Transverse colon (tissue), 4 donors: ENCODE measurements at places on chromosomes 12 and 14. TPM values are rescaled to one million over a fixed set of nuclear protein-coding genes. Genes with fewer than 3 reads are reported as not detected.
A peak's percentile ranks its signal among the peaks of the same experiment; 100 is the strongest.

GRCh38 chr14:75993567-75994041 is 8.0 kb downstream of the IFT43 start:
- H3K4me3 ChIP-seq = no peak overlapping the region
- H3K27ac ChIP-seq = peak overlapping the region; percentile 55
- H3K4me1 ChIP-seq = no peaks in the 10 kb centered on the region
- no peaks in the 10 kb centered on the region for H3K36me3 ChIP-seq
- H3K27me3 ChIP-seq = no peaks in the 10 kb centered on the region
- no peak for DNase-seq

GRCh38 chr12:109727746-109728726 is 14.4 kb downstream of the FAM222A start:
- H3K4me1 ChIP-seq = peaks cover 20% of the 10 kb centered on the region
- no peaks in the 10 kb centered on the region for H3K27me3 ChIP-seq
- H3K27ac ChIP-seq = no peak overlapping the region
- no peaks in the 10 kb centered on the region for H3K36me3 ChIP-seq
- no peak overlapping the region for H3K4me3 ChIP-seq

DNA sequence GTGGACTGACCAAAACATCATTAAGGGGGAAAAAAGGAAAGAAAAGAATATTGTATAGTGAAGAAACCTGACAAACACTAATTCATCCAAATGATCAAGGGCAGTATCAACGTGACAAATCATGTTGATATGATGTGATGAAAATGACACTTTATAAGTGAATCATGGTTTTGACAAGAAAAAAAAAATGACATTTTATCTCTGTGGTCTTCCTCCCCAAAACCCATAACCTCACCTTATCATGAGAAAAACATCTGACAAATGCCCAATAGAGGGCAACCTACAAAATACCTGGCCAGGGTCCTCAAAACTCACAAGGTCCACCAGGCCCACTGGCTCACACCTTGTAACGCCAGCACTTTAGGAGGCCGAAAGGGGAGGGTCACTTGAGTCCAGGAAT is 13.8 kb downstream of the TMED10 start:
- peaks cover 25% of the 10 kb centered on the region for H3K4me1 ChIP-seq
- no peaks in the 10 kb centered on the region for H3K36me3 ChIP-seq
- DNase-seq = no peak
- H3K27ac ChIP-seq = no peak overlapping the region
- H3K4me3 ChIP-seq = no peak overlapping the region
- no peaks in the 10 kb centered on the region for H3K27me3 ChIP-seq

DNA sequence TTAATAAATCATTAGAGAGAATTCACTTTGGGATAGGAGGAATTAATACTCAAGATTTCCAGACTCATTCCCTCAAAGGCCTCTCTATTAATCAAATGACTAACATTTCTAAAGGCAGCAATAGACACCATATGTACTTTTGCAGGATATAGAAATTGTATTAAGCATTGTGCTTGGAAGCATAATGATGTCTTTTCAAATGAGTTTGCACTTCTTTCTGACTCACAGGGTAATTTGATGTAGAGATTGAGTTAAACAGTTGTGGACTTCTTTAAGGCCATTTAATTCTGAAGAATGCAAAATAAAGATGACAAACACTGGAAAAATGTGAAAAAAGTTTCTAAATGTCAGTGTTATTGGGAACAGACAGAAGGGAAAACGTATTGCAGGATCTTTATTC is 63.4 kb upstream of the CSRP2 start:
- no peak overlapping the region for H3K4me3 ChIP-seq
- no peak overlapping the region for H3K27ac ChIP-seq
- no peaks in the 10 kb centered on the region for H3K36me3 ChIP-seq
- H3K27me3 ChIP-seq = no peaks in the 10 kb centered on the region

GRCh38 chr12:111157486-111157885 is 211.4 kb downstream of the PHETA1 start:
- peaks cover 5% of the 10 kb centered on the region for H3K27me3 ChIP-seq
- H3K36me3 ChIP-seq = no peaks in the 10 kb centered on the region
- H3K4me1 ChIP-seq = no peaks in the 10 kb centered on the region
- H3K4me3 ChIP-seq = no peak overlapping the region
- H3K27ac ChIP-seq = no peak overlapping the region

DNA sequence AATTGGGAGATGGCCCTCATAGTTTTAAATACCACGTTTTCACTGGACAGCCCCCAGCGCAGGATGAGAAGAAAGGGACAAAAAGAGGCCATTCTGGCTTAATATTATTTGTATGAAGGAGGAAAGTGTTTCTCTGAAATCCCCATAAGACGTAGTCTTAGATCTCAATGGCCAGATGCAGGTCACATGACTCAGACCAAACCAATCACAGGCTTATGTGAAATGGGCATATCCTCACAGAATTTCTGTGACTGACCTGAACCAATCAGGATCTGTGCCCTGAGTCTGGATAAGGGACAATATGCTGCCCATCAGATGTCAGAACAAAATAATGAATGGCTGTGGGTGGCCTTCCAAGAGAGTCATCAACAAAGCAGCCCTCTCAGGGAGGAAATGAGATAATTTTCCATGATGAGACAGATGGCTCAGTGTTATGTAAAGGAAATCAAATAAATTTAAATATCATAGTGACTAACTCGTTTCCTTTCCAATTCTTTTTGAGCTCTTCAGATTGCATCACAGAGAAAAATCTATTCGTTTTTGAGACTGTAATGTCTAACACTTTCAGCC is 1009.5 kb upstream of the TMEM132C start:
- H3K27me3 ChIP-seq = no peaks in the 10 kb centered on the region
- H3K4me1 ChIP-seq = no peaks in the 10 kb centered on the region
- no peak overlapping the region for H3K27ac ChIP-seq
- no peak overlapping the region for H3K4me3 ChIP-seq

DNA sequence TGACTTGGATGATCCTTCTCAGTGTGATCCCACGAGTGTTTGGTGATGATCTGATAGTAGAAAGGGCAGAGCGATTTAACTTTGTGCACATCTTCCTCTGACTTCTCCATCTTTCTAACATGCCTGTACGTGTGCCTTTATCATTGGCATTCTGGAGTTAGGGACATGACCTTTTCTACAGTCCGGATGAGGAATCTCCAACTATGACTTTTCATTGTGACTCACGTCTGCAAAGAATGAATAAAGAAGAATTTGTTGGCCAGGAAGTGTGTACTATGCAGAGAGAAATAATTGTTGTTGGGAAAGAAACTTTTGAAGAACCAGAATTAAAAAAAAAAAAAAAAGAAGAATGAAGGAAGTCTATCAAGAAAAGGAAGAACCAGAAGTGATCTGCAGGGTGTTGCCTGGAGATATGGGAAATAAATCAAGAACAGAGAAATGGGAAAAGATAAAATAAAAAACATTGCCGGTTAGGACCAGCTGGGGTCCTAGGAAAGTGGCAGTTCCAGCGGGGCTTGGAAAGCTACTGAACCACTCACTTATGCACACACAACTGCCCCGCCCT is 25.3 kb downstream of the PPFIBP1 start:
- peak overlapping the region; percentile 40 for H3K27ac ChIP-seq
- DNase-seq = no peak
- no peaks in the 10 kb centered on the region for H3K27me3 ChIP-seq
- H3K4me1 ChIP-seq = peaks cover 14% of the 10 kb centered on the region
- H3K4me3 ChIP-seq = no peak overlapping the region
- no peaks in the 10 kb centered on the region for H3K36me3 ChIP-seq

DNA sequence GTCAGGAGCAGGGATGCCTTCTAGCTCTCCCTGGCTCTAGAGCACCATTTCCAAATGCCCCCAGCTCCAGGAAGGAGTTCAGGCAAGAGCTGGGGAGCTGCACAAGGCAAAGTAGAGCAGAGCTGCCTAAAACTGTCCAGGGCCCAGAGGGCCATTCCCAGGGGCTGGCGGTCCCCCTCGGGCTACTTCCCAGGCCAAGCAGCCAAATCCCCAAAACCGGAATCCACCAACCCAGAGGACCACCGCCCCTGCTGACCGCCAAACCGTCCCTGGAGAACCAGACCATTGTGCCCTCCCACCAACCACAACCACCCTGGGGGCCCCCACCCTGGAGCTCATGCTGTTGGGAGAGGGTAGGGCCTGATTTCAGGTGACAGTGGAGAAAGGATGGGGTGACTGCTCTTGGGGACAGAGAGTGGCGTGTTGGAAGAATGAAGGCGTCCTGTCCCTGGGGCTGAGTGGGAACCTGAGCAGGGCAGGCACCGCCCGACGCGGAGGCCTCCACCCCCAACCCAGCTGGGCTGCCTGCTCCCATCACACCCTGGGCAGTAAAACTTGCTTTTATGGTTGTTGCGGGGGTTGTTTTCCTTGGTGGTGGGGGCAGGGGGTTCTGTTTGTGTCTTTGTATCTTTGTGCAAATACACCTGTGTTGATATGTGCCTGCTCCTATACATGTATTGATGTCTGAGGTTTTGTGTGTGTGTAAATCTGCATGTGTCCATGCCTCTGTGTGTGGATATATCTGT is 24.0 kb upstream of the KRT78 start:
- no peaks in the 10 kb centered on the region for H3K36me3 ChIP-seq
- peak overlapping the region; percentile 94 for H3K27ac ChIP-seq
- peaks cover 58% of the 10 kb centered on the region for H3K4me1 ChIP-seq
- H3K4me3 ChIP-seq = no peak overlapping the region
- no peaks in the 10 kb centered on the region for H3K27me3 ChIP-seq

- no peak overlapping the region for H3K27ac ChIP-seq
- H3K36me3 ChIP-seq = no peaks in the 10 kb centered on the region
- DNase-seq = no peak
- H3K4me1 ChIP-seq = peaks cover 14% of the 10 kb centered on the region
- no peaks in the 10 kb centered on the region for H3K27me3 ChIP-seq
- no peak overlapping the region for H3K4me3 ChIP-seq
These were observed 3.3 kb upstream of the FRS2 start for GRCh38 chr12:69466867-69467266.

DNA sequence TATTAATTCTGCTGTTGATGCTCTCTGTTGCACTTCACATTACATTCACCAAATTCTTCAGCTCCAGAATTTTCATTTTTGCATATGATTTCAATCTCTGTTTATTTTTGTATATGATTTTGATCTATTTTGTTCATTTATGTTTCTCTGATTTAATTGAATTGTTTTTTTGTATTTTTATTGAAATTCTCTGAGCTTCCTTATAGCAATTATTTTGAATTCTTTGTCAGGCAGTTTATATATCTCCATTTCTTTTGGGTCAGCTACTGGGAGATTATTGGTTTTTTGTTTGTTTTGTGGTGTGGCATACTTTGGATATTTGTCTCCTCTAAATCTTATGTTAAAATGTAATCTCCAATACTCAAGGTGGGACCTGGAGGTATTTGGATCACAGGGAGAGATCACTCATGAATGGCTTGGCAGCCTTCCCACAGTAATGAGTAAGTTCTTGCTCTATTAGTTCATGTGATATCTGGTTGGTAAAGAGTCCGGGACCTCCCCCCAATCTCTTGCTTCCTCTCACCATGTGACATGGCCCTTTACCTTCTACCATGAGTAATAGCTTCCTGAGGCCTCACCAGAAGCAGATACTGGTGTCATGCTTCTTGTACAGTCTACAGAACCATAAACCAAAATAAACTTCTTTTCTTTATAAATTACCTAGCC is 8.7 kb upstream of the TCL1A start:
- no peak for DNase-seq
- H3K4me3 ChIP-seq = no peak overlapping the region
- H3K27ac ChIP-seq = no peak overlapping the region
- H3K36me3 ChIP-seq = no peaks in the 10 kb centered on the region
- H3K4me1 ChIP-seq = no peaks in the 10 kb centered on the region

DNA sequence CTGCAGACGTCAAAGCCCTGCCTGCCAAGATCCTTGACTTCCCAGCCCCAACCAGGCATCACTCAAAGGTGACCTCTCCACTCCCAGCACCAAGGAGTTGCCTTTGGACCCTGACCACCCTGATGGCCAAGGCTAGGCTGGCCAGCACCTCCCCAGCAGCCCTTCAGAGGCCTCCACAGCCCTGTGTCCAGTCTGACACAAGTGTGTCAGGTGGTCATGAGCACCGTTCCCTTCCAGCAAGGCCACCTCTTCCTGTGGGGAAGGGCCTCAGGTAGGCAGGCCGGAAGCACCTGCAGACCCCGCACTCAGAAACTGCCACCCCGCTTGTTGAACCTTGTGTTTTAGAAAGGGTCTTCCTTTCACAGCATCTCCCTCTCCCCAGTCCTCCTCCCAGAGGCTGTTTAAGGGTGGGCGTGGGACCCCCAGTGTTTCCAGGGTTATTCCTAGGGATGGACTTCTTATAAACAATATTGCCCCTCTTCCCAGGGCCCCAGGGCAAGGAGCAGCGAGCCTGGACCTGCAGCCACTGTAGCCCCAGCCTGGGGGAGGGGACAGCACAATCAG is 13.2 kb upstream of the INF2 start:
- no peaks in the 10 kb centered on the region for H3K36me3 ChIP-seq
- peaks cover 45% of the 10 kb centered on the region for H3K4me1 ChIP-seq
- no peak overlapping the region for H3K27ac ChIP-seq
- DNase-seq = no peak

Gene NDUFB1
- 282 TPM for total RNA-seq

Gene DAAM1
- 23.9 TPM for total RNA-seq

Gene UNC79
- not detected for total RNA-seq

Gene PPFIBP1
- 15.3 TPM for total RNA-seq

Gene NR1H4
- 12.7 TPM for total RNA-seq
